ENCODE measurements at places on chromosomes 5 and 9.

GRCh38 chr5:132458226-132458560, 32.4 kb downstream of the IRF1 start:
- DNase-seq, result no peak

DNA sequence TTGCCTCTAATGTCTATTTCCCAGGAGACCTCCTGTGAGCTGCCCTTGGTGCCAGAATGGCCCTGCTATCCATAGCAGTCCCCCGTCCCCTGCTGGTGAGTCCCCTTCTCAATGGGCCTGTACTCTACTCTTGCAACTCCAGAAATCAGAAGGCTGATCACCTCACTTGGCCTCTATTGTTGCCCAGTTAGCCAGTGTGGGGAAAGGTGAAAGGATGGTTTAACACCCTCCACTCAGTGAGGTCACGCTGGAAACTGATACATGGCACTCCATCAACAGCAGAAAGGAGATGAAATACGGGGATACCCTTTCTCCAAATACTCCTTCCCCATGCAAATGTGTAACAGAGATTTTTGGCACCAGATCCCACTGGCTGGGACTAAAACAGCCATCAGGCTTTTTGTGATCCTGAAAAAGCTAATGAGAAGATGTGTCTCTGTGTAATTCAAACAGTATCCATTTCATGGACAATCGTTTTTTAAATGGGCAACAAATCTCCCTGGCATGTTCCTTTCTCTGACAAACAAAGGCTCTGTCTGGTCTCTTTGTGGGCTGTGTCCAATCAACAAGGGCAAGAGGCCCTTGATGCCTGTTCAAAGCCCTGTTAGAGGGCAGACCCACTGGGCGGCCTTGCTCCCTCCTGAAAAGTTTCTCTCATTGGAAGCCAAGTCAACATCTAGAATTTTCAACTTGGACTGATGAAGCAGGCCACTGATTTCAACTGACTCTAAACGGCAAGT, 343.7 kb downstream of the SPOCK1 start:
- no peak for DNase-seq

- no peak for DNase-seq
These were observed 32.1 kb downstream of the MARCHF3 start for GRCh38 chr5:126998201-126998631.

GRCh38 chr9:108664309-108665255, 191.2 kb downstream of the ACTL7B start:
- no peak for DNase-seq

DNA sequence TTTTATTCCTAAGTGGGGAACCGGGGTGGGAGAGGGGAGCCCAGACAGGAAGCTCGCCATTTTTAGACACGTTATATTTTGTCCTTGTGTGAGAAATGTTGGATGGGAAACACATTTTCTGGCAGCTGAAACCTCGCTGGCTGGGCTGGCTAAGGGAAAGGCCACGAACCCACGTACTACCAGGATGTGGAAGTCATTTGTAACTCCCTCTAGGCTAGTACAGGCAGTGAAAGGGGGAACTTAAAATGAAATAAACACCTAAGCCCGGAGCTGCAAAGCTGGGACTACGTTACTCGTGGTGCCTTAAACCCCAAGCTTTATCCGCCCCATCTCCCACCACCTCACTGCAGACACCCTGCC, 42.5 kb downstream of the TMEM174 start:
- DNase-seq, result no peak

DNA sequence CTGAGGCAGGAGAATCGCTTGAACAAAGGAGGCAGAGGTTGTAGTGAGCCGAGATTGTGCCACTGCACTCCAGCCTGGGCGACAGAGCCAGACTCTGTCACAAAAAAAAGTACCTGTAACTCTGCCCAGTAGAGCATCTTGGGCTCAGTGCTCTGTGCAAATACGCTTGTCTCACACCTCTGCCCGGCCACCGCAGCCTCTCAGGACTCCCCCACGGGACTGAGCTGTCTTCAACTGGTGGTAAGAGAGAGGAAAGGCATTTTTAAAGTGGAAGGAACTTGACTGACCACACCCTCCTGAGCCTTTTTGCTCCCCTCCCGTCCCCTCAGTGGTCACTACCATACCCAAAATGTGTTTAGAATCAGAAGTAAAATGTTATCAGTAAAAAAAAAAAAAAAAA, 174.3 kb upstream of the PIK3R1 start:
- DNase-seq, result no peak

- DNase-seq, result no peak
These were observed 25.8 kb downstream of the ZBTB34 start for GRCh38 chr9:126886034-126886822.

GRCh38 chr9:124602204-124602603, 95.0 kb upstream of the NR5A1 start:
- DNase-seq, result no peak

DNA sequence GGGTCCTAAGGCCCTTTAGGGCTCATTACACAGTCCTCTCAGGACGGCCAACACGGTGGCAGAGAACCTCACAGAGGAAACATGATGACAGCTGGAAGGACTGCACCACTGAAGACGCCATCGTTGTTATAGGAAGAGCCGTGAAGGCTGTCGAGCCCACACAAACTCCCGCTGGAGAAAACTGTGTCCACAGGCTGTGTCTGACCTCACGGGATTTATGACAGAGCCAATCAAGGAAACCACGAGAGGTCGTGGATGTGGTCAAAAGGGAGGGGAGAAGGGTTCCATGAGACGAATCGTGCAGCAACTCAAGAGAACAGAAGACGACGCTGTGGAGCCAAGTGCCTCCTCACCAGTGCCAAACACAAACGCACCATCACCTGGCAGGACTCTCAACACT, 12.2 kb downstream of the QSOX2 start:
- peak; percentile 0 for DNase-seq

- DNase-seq, result no peak
These were observed 194.4 kb upstream of the SLC27A6 start for GRCh38 chr5:128770907-128771306.

DNA sequence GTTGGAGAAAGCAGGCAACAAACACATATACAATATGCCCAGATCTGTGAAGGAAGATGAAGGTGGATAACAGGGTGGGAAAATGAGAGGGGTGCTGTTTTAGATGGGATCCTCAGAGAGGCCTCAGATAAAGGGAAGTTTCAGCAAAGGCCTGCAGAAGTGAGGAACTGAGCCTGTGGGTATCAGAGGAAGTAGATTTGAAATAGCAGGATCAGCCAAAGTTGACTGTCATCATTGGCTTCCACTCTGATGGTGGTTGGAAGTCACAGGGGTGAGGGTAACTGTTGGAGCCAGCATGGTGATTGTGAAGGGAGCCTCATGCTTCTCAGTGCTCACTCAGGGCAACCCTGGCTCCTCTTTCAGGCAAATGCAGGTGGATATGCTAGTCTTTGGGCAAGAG, 607.2 kb upstream of the CLINT1 start:
- no peak for DNase-seq

DNA sequence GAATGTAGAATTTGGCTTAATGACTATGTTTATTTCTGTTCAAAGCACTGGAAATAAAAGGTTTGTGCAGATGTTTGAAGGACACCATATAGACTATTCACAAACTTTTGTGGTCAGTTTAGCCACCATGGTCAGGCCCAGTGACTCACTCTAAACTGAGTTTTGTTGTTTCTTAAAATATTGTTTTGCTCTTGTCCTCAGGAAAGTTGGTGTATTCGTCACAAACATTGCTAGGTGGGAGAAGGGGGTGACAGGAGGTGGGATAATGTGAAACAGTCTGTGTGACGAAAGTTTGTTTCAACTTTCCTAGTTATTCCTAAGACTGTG, 35.0 kb upstream of the LIFR start:
- DNase-seq, result no peak

DNA sequence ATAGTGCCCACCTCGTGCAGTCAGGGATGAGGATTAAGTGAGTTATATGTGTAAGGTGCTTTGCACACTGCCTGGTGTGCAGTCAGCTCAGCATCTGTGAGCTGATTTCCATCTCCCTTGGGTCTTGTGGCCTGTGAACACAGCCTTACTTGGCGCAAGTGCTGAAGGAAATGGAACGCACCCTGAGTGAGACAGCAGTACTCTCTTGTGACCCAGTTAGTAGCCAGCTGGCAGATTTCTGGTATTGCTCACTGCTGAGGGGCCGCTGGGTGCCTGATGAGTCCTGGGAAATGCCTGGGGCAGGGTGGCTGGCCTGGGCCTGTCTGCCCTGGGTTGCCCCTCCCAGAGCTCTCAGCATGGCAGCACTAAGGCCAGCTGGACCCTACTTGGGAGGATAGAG, 90.9 kb upstream of the BOD1 start:
- no peak for DNase-seq

Data from pancreas (tissue), 10 donors.